ENCODE measurements at places on chromosomes 1 and 21.

- no peak for DNase-seq
These were observed 174.3 kb downstream of the DAB1 start for GRCh38 chr1:57249511-57249910.

DNA sequence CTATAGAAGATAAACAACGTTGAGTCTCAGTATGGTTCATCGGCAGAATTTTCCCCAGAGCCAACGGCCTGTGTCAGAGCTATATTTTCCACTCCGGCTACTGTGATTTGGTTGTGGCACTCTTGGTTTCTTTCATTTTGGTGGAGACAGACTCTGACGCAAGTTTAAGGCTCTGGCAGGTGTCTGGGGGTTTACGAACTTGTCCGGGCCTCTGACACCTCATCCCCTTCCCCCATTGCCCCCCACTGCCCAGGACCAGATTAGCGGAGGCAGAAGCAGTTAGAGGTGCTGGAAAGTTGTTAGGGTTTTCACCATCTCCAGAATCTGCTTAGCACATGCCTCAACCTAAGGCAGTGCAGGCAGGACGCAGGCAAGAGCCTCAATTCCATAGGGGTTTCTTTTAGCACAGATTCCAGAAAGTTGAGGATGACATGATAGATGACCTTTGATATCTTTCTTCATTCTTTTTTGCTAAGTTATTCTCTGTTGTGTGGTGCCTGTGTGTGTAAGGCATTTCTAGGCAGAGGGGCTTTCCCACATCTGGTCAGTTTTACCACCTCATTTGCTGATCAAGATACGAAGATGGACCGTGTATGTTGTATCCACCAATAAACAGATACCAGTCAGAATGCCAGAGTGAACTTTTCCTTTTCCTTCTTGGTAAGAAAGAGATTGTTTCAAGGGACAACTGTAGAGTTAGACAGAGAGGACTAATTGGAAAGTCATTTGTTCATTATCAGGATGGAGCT is 18.4 kb upstream of the IL10 start:
- DNase-seq, result no peak

DNA sequence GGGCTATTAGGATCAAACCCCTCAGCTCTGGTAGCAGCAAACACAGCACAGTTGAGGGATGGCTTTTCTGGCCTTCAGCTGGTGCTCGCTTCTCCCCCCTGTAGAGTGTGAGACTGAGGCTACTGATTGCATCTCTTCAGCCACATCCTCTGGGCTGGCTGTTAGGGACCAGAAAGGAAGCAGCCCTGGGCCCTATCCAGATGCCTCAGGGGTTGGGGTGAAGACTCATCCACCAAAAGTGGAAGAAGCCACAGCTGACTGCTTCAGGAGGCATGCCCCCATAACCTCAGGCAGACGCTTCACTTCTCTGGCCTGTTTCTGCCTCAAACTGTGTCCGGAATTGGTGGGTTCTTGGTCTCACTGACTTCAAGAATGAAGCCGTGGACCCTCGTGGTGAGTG is 6.2 kb upstream of the TMEM200B start:
- DNase-seq, result no peak

DNA sequence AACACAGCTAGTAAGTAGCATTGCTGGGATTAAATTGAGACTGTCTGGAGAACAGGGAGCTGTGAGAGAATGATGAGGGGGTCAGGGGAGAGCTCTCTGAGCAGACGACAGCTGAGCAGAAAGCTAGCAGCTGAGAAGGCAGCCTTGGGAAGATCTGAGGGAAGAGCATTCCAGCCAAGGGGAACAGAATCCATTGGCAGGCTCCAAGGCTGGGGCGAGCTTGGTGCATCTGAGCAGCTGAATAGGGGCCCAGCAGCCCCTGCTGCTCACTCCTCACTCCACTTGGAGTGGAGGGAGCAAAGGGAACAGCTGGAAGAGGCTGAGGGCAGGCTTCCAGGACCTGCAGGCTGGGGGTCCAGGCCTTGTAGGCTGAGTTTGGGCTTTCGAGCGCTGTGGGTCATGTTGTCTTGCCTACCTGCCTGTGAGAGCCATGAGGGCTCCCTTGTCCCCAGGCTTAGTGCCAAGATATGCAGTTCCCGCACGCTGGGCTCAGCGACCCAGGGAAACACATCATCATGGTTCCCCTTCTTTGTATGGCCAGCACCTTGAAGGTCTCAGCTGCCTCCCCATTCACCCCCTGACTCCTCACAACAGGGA is 10.5 kb downstream of the ACOT11 start:
- DNase-seq, result no peak

DNA sequence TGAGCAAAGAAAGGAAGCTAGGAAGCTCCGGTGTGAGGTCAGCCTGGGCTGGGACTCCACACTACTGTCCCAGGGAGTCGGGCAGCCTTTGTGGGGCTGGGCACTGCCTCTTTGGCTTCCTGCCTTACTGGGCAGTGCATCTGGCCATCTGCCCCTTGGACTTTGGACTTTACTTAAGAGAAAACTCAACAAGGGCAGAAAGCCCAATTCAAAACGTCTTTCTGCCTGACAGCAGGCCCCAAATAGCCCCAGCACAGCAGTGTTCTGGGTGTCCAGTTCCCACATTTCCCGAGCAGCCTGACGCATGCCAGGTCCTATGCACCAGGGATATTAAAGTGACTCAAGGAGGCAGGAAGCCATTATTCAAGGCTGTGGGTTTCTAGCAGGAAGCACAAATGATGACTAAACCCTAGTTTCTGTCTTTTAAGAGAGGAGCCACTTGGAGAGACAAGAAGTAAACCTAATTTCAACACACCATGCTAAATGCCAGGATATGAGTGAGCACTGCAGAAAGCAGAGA is 37.9 kb upstream of the EDEM3 start:
- DNase-seq, result no peak

DNA sequence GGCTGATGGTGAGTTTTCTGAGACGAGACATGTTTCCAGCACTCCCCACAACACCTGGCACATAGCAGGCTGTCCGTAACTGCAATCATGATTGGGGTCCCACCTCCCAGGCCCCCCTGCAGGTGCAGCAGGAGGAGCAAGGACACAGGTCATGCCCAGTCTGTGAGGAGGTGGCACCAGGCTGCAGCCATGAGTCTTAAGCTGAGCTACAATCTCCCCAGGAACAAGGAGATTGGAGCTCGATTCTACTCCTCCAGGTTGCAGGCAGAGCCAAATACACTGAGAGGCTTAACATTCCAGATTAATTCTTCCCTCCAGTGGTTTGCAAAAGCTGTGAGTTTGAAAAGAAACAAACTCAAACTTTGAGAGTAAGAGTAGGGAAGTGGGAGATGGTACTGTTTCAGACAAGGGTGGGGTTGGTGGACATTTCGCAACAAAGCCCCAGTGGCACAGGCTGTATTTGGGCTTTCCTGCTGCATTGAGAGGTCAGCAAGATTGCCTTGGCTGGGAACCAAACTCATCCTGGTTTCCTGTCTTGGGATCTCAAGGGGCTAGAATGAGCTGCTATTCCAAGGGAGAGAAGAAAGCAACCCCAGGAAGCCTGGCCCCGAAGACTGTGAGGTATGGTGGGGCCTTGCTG is 64.8 kb upstream of the GALNT2 start:
- no peak for DNase-seq

- no peak for DNase-seq
These were observed 2.0 kb downstream of the SRSF4 start for GRCh38 chr1:29179641-29180184.

DNA sequence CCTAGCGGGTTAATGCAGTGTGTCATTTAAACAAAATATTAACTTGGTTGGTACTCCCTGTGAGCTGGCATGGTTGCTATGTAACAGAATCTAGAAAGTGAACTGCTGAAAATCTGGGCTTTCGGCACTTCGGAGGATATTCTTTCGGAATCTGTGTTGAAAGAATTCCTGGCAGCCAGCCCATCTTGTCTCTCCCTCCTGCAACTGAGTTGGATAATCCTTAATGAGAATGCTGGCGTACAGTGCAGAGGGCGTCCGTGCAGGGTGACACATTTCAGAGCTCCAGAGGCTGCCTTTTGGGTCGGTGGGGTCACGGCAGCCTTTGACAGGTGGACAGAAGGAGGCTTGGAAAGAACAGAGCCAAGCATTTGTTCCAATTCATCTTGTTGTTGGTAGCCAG is 3.7 kb downstream of the KAZN start:
- DNase-seq, result no peak

DNA sequence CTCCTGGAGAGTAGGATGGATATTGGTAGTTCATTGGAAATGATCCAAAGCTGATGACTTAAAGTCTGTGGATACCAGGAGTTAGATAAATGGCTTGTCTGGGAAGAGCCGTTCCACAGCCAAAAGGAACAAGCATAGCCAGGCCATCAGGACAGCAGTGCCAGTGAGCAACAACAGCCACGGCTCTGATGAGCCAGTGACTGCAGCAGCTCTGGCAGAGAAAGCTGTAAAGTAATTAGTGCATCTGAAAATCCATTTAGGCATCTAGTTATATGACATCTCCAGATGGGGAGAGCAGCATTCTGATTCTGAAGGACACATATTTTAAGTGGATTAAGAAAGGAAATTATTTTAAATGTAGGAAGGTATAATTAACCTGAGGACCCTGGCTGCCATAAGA is 256.2 kb upstream of the PLXNA2 start:
- no peak for DNase-seq

DNA sequence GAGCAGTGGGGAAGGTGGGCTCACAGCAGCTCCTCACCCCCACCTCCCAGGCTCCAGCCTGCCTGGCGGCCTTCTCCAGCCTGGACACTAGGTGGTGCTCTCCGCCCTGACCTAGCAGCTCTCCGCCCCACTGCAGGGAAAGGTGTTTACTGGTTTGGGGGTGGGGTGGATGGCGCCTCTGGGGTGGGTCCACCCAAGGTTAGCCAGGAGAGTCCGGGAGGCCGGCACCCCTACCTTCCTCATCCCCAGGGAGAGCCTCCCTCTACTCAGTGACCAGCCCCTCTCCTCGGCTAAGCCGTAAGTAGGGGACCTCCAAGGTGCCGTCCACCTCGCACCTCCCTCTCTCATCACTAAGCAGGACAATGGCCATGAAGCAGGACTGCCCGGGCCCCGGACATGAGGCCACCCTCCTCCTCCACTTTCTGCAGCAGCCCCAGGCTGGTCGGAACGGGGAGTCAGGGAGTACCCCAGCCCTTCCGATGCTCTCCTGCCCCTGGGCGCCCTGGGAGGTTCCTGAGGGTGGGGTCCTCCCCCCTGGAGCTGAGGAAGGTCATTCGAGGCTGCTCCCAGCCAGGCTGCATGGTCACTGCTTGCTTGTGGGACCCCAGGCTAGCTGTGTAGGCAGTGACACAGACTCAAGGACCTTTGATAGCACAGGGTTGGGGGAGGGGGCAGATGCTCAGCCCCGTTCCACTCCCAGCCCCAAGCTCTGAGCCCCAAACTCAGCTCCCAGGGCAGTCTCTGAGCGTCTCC is 101.4 kb upstream of the VAMP3 start:
- peak; percentile 50 for DNase-seq

DNA sequence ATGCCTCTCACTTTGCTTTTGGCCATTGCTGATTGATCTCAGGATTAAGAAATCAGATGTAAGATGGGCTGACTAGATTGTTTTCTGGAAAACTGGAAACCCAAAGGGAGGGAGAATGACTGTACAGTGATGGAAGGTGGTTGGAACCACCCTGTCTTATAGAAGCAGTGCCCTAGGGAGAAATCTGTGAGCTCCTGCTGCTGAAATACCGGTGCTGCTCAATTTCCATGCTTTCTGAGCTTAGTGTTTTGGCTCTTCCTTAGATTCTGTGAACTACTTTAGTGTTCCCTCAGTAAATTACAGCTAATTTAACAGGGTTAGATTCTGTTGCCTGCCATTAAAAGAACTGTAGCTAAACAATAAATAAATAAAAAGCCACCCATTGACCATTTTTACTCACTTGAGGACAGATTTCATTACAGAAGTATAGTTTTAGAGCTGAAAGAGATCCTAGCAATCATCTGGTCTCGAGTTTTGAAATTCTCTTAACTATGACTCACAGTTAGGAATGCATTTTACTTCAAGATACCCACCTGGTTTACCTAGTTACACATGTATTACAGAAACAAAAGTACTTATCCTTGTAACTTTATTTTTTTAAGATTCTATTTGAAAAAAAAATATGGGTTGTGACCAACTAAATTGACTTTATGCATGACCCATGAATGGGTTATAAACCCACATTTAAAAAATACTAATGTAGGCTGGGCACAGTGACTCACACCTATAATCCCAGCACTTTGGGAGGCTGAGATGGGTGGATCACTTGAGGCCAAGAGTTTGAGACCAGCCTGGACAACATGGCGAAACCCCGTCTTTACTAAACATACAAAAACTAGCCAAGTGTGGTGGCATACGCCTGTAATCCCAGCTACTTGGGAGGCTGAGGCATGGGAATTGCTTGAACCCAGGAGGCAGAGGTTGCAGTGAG is 33.2 kb downstream of the CAMSAP2 start:
- DNase-seq, result no peak

- DNase-seq, result peak; percentile 87
These were observed 21.8 kb upstream of the COL9A2 start for GRCh38 chr1:40338745-40339419.

DNA sequence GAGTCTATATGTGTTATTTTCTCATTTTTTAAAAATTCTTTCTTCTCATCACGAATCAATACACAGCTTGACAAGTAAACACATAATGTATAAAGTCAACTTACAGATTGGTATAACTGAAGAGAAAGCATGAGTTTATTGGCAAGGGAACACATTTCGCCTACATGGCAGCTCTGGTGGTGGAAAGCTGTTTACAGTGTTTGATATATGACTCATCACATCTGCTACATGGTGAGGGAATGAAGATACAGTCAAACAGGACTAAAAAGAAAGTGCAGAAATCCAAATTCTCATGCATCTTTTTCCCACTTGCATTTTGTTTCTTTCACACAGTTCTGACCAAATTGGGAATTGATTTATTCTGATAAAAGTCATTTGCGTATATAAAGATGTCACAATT is 122.2 kb upstream of the ADGRL4 start:
- no peak for DNase-seq

- DNase-seq, result no peak
These were observed 1.1 kb downstream of the SLC35F3 start for GRCh38 chr1:233905416-233906051.

GRCh38 chr1:33626801-33627200 is 154.4 kb downstream of the ZSCAN20 start:
- DNase-seq, result no peak

DNA sequence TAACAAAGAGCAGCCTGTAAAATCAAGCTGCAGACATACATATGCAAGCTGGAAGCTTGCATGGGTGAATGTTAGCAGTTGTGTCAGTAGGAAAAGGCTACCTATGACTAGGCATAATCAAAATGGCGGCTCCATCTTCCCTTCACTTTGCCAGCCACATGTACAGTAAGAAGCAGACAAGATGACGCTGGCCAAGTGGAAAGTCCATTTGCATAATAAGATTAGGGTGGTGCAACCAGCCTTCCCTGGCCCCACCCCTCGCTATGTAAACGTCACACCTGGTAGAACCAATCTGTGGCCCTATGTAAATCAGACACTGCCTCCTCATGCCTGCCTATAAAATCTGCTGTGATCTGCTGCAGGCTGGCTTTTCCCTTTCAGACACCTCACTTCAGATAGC is 171.9 kb upstream of the USP25 start:
- no peak for DNase-seq
